Activated CD8-positive, alpha-beta memory T cell treated with anti-CD3 and anti-CD28 coated beads, Interleukin-2, amount 50 U/mL, for 48 hours (primary cell): ENCODE measurements at places on chromosomes 16 and 17.

DNA sequence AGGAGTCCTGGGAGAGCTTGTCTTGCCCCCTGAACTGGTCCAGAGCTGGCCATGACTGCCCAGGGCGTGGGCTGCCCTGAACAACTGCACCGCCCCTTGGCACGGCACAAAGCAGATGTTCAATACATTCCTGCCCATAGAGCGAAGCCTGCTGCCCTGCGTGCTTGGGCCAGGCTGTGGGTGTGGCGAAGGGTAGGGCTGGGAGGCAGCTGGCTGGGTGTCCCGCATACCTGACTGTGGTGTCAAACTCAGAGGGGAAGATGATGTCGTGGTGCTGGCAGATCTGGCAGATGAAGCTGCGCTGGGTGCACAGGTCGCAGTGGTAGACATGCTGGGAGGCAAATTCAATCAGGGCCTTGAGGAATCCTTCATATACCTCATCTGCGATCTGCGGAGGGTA lies 124.2 kb upstream of the SMURF2 start:
- no peak for DNase-seq

DNA sequence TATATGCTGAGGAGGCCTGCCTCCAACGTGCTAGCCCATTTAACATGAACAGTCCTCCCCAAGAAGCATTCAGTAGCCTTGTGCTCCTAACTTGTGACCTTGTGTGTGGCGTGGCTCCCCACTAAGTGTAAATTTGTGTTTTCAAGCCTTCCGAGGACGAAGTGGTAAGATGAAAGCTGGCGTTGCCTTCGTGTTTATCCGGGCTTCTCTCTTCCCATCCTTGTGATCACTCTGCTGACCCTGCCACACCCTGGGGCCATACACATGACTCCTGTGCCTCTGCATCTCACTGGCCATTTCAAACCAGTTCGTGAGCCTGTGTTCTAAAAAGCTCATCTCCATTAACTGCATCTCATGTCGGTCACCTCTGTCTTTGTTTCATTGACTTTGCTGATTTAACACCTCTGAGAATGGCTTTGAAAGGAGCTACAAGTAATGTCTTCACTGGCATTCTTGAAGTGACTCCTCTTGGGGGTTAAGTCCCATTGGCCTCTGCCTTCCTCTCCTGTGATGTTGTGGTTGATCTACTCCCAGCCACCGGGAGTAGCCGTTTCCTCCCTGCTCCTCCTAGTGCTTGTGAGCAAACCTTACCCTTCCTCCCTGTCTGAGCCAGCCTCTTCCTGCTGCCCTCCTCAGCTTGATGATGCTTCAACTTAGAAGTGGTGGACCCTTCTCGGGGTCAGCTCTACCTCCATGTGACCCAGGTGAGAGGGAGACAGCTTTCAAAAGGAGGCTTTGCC lies 27.4 kb upstream of the NAGLU start:
- DNase-seq = no peak

DNA sequence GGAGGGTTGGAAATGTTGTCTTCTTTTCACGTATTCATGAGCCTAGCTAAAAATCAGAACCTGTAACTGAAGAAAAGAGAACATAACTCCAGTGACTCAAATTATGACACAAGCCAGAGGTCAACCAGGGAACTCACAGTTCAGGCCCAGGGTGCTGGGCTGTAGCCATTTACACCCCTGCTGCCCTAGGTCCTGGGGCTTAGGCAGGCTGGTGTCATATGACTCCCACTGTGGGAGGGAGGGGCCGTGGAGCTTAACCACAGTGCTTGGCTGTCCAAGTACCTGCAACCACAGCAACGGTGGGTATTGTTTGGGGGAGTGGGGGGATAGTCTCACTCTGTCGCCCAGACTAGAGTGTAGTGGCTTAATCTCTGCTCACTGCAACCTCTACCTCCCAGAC lies 71.1 kb upstream of the AMZ2 start:
- peak; percentile 44 for DNase-seq

- DNase-seq = no peak
Observed at GRCh38 chr17:76866774-76867577, 1.2 kb upstream of the MGAT5B start.

- no peak for DNase-seq
Observed at GRCh38 chr17:55705847-55706246, 16.8 kb downstream of the TMEM100 start.

GRCh38 chr17:17120294-17120693 lies 78.0 kb downstream of the MPRIP start:
- DNase-seq = no peak

- no peak for DNase-seq
Observed at GRCh38 chr16:4839942-4840341, 7.1 kb downstream of the GLYR1 start.

- DNase-seq = peak; percentile 53
Observed at GRCh38 chr16:71311553-71312158, 22.5 kb upstream of the CMTR2 start.

GRCh38 chr16:9844361-9844760 lies 337.9 kb downstream of the GRIN2A start:
- no peak for DNase-seq

GRCh38 chr17:48215583-48216139 lies 108.1 kb downstream of the SNX11 start:
- no peak for DNase-seq

GRCh38 chr16:48617711-48618148 lies 7.8 kb upstream of the N4BP1 start:
- DNase-seq = no peak

DNA sequence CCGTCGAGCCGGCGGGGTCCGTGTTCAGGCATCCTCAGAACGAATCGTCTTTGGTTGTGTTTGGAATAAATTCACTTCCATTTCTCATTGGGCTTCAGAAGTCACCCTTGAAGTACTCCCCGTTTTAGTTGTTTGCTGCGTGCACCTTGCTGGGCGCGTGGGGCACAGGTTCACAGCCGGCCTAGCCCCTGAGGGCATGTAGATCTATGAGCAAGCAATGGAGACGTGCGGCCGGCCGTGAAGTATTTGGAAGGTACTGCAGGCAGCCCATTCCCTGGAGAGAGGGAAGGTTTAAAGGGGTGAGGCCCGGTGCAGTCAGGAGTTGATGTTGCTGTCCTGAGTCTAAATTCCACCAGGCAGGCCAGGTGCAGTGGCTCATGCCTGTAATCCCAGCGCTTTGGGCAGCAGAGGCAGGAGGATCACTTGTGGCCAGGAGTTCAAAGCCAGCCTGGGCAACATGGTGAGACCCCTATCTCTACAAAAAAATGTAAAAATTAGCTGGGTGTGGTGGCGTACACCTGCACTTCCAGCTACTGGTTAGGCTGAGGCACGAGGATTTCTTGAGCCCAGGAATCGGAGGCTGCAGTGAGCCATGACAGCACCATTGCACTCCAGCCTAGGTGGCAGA lies 714 bp downstream of the ACSF3 start:
- DNase-seq = peak; percentile 72

GRCh38 chr17:68101987-68102314 lies 66.4 kb downstream of the KPNA2 start:
- DNase-seq = no peak

DNA sequence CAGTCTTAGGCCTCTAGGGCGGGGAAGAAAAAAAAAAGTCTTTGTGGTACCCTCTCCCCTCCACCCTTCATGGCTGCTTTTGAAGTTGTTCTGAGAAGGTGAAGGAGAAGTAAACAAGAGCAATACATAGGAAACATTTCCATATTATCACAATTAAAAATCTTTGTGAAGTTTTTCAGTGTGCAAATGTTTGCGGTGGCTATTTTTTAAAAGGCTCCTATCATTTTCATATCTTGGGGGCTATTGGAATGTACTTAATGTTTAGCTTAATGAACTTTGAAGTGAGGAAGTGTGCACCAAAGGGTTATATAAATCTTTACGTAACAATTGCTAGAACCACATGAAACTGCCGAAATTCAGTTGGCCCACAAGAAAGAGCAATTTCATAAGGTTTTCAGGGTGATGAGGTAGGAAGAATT lies 7.6 kb downstream of the NOL11 start:
- no peak for DNase-seq

DNA sequence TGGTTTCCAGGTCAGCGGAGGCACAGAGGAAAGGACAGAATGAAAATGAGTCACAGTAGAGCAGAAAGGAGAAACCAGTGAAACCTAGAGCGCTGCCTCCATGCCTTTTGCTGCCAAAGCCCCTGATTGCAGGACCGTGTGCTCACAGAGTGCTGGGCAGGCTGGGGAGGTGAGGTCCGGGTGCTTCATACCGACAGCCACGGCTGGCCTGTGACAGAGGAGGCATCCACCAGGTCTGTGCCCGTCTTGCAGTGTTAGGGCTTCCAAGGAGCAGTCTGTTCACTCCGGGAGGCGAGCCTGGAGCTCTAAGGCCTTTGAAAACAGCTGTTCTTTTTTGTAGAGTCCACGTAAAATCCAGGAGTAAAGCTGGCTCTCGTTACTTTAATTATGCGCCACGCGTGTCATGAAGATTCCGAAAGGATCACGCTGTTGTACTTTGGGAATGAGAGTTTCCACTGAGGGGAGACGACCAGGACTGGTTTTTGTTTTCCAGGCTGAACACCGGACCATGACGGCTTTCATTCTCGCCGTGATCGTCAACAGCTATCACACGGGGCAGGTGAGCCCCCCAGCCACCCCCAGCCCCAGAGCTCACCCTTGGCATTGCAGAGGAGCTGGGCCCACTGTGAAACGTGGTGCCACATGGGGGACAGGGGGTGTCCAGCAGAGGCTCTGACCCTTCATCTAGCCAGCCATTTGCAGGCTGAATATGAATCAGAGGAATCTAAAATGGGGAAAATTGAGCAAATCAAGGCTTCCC lies 108.5 kb upstream of the CHMP6 start:
- no peak for DNase-seq

- DNase-seq = no peak
Observed at GRCh38 chr17:71926746-71927398, 193.9 kb upstream of the SOX9 start.

DNA sequence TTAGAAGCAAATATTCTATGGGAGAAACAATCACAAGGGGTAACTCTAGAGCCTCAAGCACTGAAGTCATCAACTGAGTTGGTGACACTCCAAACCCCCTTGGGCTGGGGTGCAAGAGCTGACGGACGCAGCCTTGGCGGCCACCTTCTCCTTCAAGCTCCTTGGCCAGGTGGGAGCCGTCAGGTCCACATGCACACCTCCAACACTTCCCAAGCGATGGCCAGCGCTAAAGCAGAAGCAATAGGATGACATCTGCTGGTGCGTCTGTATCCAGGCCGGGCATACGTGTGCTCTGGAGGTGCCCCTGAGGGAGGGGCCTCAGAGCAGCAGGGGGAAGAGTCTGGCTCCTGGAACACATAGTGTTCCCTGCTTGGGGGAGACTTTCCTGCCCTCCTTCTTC lies 12.2 kb upstream of the FOXJ1 start:
- DNase-seq = no peak

DNA sequence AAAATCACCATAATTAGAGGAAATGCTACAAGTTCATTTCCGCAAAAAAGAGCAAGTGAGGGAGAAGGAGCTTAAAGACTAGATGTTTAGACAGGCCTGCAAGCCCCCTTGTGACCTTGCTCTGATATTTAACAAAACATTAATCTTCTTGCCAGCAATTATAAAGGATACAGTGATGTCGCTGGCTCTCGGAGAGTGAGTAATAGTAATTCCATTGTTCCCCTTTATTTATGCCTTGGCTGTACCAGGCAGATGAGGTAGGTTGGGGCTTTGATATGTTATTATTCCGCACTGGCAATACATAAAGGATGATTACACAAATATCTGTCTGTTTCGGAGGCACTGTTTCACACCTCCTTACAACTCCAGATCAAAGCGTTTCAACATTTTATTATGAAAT lies 204.8 kb upstream of the SALL1 start:
- no peak for DNase-seq

- DNase-seq = no peak
Observed at GRCh38 chr17:74080656-74081582, 122.6 kb upstream of the RPL38 start.

- no peak for DNase-seq
Observed at GRCh38 chr17:39640591-39641031, 3.7 kb downstream of the STARD3 start.

GRCh38 chr17:28053044-28053670 lies 10.7 kb downstream of the NLK start:
- DNase-seq = no peak

DNA sequence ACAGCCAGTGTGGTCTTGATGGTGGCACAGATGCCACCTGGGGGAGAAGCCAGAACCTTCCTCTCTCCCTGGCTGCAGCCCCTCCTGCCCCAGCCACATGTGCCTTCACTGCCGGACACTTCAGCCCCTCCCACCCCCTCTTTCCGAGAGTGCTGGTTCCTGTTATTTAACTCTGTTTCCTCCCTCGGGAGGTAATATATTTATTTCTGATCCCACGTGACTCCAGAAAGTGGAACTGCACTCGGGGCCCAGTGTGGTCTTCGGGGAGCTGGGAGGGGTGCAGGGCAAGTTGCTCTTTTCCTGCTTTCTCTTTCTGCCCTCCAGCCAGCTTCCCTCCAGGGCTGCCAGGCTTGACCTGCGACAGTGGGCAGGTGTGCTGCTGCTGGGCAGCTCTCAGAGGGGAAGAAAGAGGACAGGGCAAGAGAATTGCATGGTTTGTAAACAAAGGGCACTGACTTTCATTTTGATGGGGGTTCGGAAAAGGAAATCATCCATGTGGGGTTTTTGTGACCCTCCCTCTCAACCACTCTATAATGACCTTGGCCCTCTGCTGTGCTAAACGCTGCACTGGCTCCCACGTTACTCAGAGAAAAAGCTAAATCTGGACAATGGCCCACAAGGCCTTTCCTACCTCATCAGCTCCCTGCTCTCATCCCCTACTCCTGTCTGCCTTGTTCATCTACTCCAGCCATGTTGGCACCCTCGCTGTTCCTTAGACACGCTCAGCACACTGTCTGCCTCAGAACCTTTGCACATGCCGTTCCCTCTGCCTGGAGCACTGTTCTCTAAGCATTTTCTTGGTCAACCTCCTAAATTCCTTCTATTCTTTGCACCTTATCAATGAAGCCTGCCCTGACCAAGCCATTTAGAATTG lies 8.2 kb upstream of the CIITA start:
- DNase-seq = no peak
